ENCODE measurements at places on chromosomes 11 and 22.
A peak's percentile ranks its signal among the peaks of the same experiment; 100 is the strongest.

GRCh38 chr11:132439711-132440255 lies 1069.4 kb downstream of the NTM start:
- no peak for DNase-seq

DNA sequence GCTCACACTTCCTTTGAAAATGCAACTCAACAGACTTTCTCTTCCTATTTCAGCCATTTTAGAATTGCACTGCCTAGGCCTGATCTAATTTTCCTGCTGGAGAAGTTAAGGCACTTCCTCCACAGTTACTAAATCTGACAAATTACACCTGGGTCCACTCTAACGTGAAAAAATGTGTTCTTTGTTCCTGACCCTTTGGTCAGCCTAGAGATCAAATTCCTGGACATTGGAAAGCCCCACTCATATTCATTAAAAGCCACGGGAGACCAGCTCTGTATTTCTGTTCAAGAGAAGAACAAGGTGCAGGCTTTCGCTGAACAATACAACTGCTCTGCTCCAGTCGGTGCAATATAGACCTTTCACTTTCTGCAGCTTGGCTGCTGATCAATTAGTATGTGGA lies 96.6 kb downstream of the MPPED2 start:
- DNase-seq, result no peak

DNA sequence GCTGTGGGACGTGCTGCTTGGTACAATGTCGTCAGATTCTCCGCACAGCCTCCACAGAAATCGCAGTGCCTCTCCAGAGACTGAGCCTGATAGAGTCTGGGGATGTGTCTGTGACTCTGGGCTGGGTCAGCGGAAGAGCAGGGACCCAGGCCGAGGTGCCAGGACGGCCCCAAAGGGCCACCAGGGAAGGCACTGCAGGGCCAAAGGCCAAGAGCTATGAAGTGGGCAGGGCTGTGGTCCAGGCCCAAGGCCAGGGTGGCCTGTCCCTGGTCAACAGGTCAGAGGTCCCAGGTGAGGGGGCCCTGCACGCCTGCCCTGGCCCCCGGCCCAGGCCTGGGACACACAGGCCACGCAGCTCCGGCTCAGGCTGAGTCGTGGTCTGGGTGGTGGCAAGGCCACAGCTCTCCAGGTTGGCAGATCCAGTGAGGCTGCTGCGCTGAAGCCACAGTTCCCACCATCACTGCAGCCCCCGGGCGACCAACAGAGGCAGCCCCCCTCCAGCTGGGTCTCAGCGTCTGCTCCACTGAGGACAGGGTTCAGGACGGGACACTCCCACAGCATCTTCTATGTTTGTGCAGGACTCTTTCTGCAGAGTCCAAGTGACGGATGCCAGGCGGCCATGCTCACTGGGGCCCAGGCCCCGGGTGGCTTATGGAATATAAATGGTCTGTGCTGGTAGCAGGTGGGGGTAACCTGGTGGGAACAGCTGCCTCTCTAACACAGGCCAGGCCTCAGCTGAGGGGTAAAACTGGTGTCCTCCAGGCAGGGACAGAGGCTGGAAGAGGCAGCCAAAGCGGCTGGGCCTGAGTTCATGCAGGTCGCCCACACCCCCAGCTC lies 4.8 kb upstream of the PIM3 start:
- DNase-seq, result no peak

DNA sequence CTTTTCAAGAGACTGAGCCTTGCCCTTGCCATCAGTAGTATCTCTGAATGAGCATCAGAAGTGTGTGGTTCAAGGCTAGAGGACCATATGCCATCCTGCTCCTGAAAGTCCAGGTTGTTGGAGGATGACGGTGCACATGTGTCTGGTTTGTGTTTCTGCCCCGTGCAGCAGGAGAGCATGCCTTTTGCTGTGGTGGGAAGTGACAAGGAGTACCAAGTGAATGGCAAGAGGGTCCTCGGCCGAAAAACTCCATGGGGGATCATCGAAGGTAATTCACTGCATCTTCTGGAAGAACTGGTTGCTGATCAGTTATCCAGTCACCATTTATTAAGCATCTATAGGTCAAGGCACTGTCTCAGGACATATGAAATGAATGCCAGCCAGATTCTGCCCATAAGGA lies 6.1 kb upstream of the WBP2NL start:
- no peak for DNase-seq

DNA sequence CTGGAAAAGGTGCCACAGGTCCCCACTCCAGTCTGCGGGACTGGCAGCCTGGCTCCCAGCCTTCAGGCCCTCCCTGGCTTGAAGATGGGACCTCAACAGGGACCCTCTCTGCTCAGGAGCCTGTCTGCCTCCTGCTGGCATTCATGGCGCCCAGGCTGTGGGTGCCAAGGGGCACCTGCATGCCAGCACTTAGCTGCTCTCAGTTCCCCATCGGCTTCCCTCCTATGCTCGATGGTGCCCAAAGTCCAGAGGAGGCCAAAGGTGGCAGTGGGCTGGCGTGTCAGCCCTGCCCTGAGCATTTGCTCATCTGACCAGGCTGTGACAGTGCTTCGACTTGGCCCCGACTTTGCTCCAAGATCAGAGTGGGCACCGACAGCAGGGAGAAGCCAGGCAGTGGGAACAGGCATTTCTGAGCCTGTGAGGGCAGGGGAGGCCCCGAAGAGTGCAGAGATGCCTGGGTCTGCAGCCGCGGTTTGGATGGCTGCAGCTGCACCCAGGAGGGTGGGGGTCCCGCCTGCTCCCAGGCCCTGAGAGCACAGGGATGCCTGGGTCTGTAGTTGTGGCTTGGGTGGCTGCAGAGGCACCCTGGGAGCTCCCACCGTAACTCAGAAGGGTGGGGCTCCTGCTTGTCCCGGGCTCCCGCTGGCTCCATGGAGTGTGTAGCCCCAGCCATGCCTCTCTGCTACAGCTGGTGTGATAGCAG lies 463.6 kb downstream of the TBC1D22A start:
- DNase-seq, result no peak

GRCh38 chr11:93005239-93005638 lies 35.8 kb downstream of the MTNR1B start:
- DNase-seq, result no peak

DNA sequence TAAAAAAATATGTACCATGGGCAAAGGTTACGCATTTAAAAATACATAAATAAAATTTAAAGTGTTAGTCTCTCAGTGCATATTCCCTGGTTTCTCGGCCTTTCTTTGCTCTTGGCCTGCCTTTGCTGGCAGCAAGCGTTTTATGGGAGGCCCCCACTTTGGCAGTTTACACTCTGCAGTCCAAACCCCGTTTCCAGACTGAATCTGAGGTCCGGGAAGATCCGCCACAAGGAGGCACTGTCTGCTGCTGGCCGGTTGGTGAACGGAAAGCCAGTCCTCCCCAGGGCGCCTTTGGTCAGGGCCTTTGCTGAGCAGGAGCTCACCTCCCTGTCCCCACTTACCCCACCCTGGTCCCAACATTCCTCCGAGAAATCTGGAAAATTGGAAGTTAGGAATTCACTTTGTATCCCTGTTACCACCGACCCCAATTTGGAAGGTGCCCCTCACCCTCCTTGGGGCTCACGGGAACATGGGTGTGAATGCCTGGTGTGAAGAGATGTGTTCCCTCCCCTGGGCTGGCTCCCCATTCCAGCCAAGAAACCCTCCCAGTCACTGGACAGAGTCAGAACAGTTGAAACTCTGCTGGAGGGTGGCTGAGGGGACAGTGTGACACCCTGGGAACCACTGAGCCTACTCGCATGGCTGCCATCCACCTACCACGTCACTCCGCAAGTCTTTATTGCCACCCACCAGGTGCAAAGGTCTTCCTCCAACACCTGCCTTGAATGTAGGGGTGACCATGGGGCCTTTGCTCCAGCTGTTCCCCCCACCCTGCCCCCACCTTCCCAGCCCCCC lies 9.4 kb upstream of the SF1 start:
- DNase-seq, result peak; percentile 77

- DNase-seq, result no peak
Observed at GRCh38 chr11:60315871-60316270, 11.2 kb upstream of the MS4A6E start.

- no peak for DNase-seq
Observed at GRCh38 chr22:20391222-20391621, 2.7 kb upstream of the ZNF74 start.

GRCh38 chr11:12914400-12914912 lies 94.7 kb upstream of the RASSF10 start:
- peak; percentile 47 for DNase-seq

GRCh38 chr22:46762238-46763050 lies at the start of gene TBC1D22A:
Gene TBC1D22A (plus strand): TSS chr22:46762650. CDS start chr22:46762787, 137 bp downstream.
- DNase-seq, result peak; percentile 96
